HT1080 (cell line): ENCODE measurements at places on chromosomes 13 and 19. TPM values are rescaled to one million over a fixed set of nuclear protein-coding genes. Genes with fewer than 3 reads are reported as not detected.
A peak's percentile ranks its signal among the peaks of the same experiment; 100 is the strongest.

GRCh38 chr13:40812102-40812501, 22.7 kb downstream of the SLC25A15 start:
- no peak for DNase-seq

DNA sequence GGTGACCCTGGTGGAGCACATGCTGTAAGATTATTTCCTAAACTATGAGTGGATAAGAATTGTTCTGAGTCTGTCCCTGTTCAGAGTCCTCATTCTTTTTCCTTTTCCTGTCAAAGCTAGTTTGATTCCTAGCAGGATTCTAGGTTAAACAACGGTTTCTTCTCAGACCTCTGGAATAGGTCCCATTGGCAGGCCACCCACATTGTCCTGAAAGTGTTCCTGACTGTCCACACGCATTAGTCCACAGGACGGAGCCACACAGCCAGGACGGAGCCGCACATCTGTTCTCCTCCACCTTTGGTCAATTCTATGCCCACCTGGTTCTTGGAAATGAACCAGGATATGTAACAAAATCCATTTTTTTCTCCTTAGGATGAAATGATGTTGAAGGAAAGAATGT, 46.1 kb downstream of the ANKRD10 start:
- no peak for DNase-seq

DNA sequence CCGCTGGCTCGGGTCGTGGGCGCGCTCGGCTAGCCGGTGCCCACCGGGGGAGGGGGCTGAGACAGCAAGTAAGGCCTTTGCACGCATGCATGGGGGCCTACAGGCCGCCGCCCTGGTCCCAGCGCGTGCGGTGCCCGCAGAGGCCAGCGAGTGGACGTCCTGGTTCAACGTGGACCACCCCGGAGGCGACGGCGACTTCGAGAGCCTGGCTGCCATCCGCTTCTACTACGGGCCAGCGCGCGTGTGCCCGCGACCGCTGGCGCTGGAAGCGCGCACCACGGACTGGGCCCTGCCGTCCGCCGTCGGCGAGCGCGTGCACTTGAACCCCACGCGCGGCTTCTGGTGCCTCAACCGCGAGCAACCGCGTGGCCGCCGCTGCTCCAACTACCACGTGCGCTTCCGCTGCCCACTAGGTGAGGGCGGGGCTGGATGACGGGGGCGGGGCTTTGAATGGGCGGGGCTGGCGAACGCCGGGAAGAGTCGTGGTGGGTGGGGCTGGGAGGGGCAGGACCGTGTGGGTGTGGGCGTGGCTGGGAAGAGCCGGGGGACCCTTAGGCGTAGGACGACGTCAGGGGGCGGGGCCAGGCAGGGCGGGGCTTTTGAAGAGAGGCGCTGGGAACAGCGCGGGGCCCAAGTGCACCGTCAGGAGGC, 2.1 kb downstream of the CILP2 start:
- DNase-seq, result no peak

DNA sequence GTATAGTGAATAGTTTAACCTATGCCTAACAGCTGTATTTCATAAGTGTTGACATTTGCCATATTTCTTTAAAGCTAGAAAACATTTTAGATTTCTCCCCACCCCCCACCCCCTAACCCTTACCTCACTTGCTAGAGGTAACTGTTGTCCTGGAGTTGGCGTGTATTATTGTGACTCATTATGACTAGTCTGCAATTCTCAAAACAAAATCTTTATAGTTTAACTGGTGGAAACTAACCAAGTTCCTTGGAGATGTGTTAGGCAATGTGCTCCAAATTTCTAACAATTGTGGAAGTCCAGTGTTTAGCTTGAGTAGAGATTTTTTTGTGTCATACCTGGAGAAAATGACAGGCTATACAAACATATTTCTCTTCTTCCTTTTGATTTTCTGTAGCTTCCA, 38.0 kb downstream of the KCTD4 start:
- DNase-seq, result peak; percentile 92

DNA sequence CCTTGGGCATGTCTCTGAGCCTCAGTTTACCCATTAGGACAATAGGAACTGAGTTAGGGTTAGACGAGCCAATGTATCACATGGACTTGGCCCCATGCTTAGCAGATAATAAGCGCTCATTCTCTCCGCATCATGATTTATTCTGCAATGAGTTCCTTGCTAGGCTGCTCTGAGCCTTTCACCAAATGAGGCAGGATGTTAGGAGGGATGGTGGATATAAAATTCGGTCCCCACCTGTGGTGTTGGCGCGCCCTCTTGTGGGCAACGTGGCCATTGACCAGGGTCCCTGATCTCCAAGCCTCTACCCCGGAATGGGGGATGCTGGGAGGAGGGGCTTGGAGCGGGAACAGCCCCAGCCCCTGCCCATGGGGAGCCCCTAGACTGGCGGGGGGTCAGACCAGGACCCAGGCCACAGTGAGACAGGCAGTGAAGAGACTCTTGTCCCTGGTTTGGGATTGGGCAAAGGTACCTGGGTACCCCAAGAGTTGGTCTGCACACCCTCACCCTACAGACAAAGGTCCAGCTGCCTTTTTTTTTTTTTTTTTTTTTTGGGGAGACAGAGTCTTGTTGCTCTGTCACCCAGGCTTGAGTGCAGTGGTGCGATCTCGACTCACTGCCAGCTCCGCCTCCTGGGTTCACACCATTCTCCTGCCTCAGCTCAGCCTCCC, 43.9 kb downstream of the CERS4 start:
- DNase-seq, result peak; percentile 69

Gene ZNF507
- 6.1 and 8.9 TPM in 2 replicates for total RNA-seq

Gene VSTM2B
- not detected in 2 replicates for total RNA-seq

DNA sequence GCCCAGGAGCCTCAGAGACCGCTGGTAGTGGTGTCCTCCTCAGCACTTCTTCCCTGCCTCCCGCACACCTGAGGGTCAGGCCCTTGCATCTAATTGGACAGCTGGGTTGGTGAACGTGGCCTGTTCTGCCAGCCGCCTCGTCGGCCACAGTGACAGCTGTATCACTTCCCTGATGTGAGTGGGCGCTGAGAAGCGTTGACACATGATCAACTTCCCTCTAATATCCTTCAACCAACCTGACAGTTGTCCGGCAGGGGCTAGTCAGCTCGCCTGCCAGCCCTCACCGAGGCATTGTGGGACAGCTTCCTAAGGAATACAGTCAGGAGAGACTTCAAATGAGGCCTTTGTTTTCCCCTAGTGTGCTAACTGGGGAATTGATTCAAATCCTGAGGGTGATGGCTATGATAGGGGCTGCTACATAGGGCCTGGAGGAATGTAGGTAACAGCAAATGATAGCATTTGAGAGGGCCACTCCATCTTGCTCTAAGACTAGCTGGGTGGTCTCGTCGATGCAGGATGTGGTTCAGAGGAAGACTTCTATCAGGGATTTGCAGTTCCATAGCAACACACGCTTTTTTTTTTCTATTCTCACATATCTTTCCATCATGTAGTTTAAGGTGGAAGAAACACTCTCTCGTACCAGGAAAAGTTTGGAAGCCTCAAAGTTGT, 230.8 kb downstream of the TSHZ3 start:
- DNase-seq, result no peak

- peak; percentile 28 for DNase-seq
Observed at GRCh38 chr19:23823952-23824389, 65.3 kb upstream of the ZNF681 start.

DNA sequence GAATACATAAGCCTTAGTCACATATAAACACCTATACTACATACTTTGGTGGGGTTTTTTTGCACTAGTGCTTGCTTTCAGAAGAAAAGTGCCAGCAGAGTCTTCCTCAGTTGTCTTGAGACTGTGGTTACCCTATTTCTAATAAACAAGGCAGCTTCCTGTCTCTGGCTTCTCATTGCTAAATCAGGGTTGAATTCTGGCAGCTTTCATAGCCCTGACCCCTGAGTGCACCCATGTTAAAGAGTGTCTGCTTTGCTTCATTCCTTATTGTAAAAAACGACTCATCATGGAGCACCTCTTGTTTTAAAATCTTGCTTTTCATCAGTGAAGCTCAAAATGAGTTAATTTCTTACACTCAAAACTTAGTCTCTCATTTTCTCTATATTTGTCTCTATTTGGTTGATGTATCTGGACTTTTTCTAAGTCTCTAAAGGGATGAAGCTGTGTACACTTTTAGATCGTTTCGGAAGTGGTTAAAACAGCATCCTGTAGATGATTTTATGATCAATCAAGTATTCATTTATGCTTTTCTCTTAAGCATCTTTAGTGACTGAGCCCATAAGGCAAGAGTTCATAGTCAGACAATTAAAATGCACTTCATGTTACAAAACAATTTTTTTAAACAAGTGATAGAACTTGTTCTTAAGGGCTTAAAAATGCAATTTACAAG, 72.1 kb downstream of the KLF12 start:
- peak; percentile 20 for DNase-seq

Gene IZUMO1
- not detected in 2 replicates for total RNA-seq

Gene LILRA1
- total RNA-seq, result not detected in 2 replicates

DNA sequence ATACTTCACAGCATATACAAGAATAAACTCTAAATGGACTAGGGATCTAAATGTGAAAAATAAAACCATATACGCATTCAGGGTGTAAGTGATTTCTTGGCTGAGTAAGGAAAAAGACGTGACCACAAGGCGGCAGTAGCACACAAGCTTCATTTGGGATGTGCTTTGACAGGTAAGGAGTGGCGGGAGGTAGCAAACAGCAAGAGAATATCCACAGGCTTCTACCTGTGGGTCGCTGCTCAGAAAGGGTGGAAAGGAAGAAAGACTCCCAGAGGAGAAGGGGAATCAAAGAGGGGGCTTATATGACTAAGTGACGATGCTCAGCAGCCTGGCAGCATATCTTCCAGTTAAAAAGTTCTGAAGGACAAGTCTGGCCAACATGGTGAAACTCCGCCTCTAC, 2.5 kb upstream of the ZNF121 start:
- DNase-seq, result peak; percentile 65

DNA sequence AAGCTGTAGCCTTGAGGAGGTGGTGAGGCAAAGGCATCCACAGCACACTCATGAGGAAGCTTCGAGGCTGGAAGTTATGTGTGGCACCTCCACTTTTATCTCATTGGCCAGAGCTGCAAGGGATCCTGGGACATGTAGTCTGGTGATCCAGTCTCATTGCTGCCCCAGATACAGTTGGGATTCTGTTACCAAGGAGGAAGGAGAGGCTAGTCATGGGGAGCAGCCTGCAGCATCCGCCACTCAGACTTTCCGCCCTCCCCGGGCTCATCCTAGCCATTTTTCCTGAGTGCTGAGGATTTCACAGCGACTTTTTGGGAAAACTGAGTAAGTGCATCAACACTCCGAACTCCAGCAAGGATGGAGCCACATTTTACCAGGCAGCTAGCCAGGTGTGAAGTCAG, 74.4 kb downstream of the DPF1 start:
- DNase-seq, result no peak

Gene RNF113B
- total RNA-seq, result not detected in 2 replicates

Gene EPS8L1
- 7.3 and 7.8 TPM in 2 replicates for total RNA-seq

Gene ZNF536
- not detected in 2 replicates for total RNA-seq

DNA sequence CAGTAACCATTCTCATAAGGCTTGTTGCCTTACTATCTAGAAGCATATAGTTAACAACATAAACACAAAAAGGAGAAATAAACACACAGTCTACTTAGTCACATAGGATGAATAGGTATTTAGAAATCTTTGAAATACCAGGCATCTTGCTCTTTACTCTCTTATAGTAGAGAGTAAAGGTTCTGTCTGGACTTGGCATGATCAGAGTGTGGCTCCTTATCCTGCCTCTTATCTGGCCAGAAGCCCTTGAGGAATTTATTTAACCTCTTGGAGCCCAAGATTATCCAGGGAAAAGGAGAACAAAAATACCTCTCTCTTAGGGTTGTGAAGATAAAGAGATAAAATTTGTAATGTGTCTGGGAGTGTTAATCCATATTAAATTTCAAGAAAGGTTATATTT, 100.2 kb upstream of the MBNL2 start:
- no peak for DNase-seq

DNA sequence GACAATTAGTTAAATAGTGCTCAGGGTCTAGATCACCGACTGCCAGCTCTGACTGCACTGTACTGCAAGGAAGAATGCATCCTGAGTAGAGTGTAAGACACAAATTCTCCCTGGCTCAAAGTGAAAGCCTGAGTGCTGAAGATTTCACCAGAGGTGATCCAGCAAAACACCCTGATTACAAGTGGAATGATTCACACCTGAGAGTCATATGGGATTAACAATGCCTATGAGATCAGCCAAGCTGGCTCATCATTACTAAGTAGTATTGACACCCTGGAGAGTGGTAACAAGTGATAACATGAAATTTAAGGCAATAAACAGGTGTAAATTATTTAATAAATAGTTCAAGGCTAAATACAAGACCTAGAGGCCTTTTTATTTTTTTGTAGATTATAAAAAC, 403.8 kb upstream of the PRR20A start:
- DNase-seq, result peak; percentile 26

DNA sequence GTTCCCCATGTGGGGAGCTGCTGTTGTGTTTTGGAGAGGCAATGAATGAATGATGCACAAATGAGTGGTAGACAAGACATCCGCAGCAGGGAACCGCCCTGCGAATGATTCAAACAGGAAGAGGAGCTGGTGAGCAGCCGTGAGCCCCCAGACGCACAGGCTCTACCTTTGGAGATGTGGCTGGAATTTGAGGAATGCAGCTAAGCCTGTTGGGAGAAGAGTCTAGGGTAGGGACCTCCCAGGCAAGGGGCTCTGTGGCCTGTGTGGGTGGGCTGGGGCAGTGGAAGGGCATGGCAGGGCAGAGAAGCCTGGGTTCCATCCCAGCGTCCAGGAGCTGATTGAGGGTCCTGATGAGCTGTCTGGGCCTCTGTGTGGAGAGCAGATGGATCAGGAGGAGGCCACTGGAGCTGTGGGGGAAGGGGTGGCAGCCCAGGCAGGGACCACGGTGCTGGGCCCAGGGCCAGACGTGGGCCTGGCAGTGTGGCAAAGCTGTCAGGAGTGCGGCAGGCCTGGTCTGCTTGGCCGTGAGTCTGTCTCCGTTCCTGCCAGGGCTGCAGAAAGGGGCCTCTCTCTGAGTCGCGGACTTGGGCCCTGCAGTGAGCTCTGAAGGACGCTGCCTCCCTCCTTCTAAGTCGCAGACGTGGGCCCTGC, 41.8 kb upstream of the DCUN1D2 start:
- DNase-seq, result peak; percentile 38

DNA sequence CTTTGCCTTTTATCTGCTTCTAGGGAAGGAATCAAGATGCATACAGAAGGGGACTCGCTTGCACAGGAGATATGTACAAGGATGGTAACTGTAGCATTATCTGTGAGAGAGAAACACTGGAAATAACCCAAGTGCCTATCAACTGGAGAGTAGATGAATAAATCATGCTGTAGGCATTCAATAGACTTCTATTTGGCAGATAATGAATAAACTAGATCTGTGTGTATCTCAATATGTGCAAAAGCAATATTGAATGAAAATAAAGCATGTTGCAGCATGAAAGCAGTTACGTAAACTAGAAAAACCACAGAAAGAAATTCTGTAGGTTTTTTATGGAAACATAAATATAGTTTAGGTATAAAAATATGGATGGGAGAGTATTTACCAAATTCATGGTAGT, 38.6 kb upstream of the RGCC start:
- no peak for DNase-seq
